ENCODE measurements at places on chromosomes 3 and 15.

DNA sequence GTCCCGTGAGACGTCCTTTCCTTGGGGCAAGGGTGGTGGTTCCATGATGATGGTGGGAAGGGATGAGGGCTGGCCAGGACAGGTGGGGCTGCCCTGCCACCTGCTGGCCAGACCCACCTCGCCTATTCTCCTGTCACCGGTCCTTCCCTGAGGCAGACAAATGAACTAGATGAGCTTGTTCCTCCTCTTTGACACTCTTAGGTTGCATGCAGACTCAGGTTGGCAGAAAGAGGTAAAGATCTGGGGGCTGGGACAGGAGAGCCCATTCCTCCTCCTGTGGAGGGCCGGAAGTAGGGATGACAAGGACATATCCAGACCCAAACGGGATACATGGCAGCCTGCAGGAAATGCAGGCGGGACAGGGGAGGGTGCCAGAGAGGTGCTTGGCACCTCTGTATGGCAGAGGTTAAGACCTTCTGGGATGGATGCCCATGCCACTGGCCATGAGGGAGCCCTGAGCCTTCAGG lies 38.6 kb downstream of the ACSBG1 start:
- DNase-seq, result peak; percentile 46

GRCh38 chr3:116000311-116000710 lies 377.0 kb downstream of the GAP43 start:
- peak; percentile 1 for DNase-seq

DNA sequence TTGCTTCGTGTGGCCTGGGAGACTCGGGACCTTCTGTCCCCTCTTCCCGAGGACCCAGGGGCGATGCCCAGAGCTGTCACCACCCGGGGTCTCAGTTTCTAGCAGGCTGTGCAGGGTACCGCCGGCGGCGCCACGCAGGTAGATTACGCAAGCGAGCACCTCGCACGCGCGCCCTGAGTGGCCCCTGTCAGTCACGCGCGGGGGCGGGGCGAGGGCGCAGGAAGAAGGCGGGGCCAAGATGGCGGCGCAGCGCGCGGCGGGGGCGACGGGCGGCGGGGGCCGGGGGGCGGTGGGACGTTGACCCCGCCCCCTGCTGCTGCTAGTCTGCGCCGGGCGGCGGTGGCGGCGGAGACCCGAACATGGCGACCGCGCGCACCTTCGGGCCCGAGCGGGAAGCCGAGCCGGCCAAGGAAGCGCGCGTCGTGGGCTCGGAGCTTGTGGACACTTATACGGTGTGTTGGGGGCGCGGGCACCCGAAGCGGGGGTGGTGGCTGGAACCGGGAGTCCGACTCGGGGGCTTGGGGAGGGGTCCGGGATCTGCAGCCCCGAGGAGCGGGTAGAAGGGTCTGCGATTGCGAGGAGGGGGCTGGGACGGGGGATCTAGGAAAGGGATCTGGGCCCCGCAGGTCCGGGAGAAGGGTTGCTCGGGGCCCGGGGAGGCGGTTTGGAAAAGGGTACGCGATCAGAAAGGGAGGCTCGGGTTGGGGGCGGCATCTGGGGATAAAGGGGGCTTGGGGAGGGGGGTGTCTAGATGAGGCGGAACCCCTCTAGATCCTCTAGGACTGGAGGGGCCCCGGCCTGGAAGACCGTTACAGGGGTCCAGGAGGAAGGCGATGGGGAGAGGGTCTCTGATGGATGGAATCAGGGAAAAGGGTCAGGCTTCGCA lies at the start of gene NISCH:
Gene NISCH (plus strand): TSS at position 322 of the 886 bp plus-strand sequence. CDS start 38 bp downstream, at position 360.
- peak; percentile 84 for DNase-seq

- no peak for DNase-seq
Measured at GRCh38 chr15:90523373-90523772, 6.3 kb upstream of the CRTC3 start.

- peak; percentile 27 for DNase-seq
Measured at GRCh38 chr3:105322570-105323273, 44.0 kb upstream of the ALCAM start.

- no peak for DNase-seq
Measured at GRCh38 chr3:152229692-152230091, 39.0 kb upstream of the MBNL1 start.

DNA sequence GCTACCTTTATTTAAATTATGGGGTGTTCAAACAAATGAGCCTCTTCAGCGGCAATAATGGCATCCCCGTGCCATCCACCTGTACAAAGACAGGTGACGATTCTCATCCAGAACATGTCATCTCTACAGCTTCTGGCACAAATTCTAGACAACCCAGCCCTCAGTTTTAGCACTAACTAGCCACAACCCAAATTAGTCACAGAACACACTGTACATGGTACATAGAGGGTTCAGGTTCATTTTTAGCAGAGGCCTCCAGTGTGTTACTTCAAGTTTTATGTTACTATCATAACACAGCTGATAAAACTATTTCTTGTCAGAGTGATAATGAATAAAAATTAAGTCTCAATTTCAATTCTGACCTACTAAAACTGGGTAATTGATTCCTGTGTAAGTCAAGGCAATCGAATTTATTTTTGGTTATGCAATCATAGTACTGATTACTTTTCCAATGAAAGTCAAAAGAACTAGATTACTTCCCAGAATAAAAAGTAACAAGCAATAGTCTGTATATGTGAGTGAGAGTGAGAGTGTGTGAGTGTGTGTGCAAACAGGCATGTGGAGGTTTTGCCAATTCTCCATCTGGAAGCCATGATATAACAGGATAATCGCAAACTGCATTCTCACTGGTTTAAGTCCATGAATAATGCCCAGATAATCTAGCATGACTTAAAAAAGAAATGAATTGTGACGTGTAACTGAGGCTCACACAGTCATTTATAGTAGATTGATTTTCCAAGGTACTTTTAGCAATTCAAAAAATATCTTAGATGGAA lies 37.4 kb downstream of the SHQ1 start:
- no peak for DNase-seq

- no peak for DNase-seq
Measured at GRCh38 chr3:85576697-85577200, 618.0 kb downstream of the CADM2 start.

- peak; percentile 71 for DNase-seq
Measured at GRCh38 chr15:59168536-59168935, 38.1 kb upstream of the LDHAL6B start.

DNA sequence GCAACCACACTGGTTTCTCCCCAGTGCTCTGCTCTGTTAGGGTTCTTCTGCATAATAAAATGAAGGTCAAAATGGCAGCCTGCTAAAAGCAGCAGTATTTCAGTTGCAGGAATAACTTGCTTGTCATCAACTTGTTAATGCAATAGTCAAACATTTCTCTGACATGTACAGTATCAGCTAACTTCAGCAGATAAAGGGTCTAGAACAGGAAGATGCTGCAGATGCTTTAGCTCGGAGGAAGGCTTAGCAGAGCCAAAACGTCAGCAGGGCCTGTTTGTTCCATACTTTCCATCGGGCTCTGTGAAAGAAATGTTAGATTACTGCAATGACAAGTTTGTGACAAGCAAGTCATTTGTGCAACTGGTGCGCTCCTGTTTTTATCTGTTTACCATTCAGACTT lies 291.9 kb downstream of the TIGIT start:
- DNase-seq, result no peak

DNA sequence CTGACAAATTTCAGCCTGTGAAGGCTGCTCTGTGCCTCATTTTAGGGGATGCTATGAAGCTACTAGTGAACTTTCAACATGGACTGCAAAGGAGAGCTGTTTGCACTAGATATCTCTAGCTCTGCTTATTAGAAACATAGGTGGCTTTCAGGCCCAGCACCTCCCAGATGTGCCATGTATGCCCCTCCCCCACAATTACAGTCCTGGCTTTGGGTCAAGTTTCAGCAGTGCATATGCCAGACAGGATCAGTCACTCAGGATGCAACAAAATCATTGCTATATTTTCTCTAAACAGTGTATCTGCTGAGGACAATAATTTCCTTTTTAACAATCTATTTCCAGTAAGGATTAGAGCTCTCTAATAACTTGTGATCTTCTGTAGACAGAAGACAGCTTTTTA lies 178.8 kb upstream of the STAC start:
- DNase-seq, result no peak

DNA sequence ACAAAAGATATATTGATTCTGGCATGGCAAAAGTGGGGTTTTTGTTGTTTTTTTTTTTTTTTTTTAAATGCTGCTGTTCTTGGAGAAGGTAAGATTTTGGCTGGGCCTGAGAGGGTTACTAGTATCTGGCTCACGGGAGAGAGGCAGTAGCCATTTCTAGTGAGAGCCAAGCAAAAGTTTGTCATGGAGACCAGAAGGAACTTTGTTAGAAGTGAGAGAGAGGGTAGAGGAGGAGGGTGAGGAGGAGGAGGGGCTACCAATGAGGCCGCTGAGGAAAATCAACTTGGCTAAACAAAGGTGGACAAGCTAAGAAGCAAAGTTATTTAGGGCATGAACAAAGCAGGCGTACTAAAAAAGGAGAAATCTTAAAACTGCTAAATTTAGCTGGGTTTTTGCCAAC lies 48.9 kb upstream of the STRIT1 start:
- DNase-seq, result no peak
